ENCODE measurements at places on chromosomes 12 and 14.

- DNase-seq, result no peak
Observed at GRCh38 chr12:63319936-63320633, 169.1 kb upstream of the AVPR1A start.

DNA sequence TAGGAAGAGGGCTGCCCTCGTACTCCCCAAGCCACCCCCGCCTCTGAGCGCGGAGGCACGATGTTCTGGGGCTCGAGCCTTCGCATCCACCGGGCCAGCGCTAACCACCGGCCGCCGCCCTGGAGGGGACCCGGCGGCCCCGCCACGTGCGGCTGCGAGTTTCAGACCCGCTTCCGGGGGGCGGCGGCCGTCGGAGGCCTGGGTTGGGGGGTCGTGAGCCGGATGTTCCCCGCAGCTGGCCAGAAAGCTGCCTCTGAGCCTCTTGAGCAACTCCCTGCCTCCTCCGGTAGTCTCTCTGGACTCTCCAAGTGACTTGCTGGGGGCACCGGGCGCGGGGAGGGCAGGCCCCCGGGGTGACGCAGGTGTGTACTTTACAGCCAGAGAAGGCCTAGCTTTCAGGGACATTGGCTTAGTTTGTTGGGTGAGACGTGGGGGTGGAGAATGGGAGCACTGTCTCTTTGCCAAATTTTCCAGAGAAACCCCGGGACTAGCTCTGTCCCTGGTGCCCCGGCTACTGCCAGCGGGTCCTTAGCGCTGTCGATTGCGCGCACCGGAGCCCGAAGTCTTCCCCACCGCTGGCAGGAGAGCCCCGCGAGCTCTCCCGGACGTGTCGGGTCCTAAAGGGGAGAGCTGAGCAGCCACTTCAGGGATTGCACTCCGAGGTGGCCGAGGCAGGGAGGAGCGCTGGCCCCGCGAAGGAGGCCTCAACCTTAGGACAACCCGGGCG lies 15.6 kb downstream of the OTX2 start:
- no peak for DNase-seq

- DNase-seq, result no peak
Observed at GRCh38 chr14:27367345-27367744, 769.5 kb upstream of the NOVA1 start.

DNA sequence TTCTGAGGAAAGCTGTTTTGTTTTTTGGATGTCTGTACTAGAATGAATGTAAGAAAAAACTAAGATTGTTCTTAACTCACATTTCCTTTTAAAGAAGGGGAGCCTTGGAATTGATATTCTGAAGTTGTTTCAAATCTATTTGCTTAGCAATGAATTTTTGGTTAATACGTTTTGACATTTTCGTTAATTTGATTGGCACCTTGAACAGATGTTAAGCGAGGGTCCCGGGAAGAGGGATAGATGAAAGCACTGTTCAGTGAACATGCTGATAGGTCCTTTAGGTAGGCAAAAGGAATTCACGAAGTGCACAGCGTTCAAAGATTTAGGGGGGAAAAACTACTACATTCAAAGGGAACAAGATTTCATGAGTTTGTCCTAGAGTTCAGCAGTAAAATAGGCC lies 1.7 kb downstream of the SLC39A9 start:
- no peak for DNase-seq

DNA sequence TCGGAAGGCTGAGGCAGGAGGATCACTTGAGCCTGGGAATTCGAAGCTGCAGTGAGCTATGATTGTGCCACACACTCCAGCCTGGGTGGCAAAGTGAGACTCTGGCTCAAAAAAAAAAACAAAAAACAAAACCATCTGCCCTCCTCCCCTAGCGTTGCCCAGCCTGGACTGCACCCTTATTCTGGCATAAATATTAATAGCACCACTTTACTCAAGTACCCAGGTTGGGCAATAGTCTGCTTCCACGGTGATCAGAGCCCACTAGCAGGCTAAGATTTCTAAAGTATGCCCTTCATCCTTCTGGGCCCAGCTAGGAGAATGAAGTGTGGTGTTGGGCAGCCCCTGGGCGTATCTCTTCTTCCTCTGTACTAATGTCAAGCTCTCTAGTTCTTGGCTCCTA lies 33.3 kb downstream of the KCTD10 start:
- DNase-seq, result no peak

Measured in pulmonary artery endothelial cell (primary cell).